ENCODE measurements at places on chromosomes 1 and 21.

- no peaks in the 10 kb centered on the region for H3K36me3 ChIP-seq
- no peak overlapping the region for H3K27ac ChIP-seq
- H3K27me3 ChIP-seq: no peaks in the 10 kb centered on the region
- no peak overlapping the region for H3K4me3 ChIP-seq
- DNase-seq: no peak
- no peaks in the 10 kb centered on the region for H3K4me1 ChIP-seq
Observed at GRCh38 chr21:35942211-35943144, 117.8 kb downstream of the SETD4 start.

GRCh38 chr1:5497503-5497902 lies 494.7 kb downstream of the NPHP4 start:
- H3K36me3 ChIP-seq: no peaks in the 10 kb centered on the region
- H3K27me3 ChIP-seq: peaks cover 47% of the 10 kb centered on the region
- H3K27ac ChIP-seq: no peak overlapping the region

DNA sequence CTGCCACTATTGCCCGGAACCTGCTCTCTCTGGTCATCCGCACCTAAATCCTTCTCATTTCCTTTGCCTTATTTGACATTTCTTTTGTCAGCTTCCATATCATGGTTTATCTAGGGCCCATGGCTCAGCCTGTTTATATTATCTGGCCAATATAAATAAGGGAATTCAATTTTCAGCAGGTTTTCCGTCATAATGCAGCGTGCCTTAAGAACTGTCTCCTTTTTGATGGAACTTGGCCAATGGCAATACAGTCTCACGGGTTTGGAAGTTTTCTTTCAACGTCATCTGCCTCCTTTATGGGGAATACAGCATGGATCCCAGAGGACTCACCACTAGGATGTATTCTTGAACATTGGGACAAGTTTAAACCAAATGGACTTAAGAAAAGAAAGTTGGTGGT lies 77.8 kb upstream of the KIAA0040 start:
- H3K4me3 ChIP-seq: no peak overlapping the region
- H3K27me3 ChIP-seq: peaks cover 12% of the 10 kb centered on the region
- no peaks in the 10 kb centered on the region for H3K4me1 ChIP-seq
- H3K36me3 ChIP-seq: no peaks in the 10 kb centered on the region
- H3K27ac ChIP-seq: no peak overlapping the region

DNA sequence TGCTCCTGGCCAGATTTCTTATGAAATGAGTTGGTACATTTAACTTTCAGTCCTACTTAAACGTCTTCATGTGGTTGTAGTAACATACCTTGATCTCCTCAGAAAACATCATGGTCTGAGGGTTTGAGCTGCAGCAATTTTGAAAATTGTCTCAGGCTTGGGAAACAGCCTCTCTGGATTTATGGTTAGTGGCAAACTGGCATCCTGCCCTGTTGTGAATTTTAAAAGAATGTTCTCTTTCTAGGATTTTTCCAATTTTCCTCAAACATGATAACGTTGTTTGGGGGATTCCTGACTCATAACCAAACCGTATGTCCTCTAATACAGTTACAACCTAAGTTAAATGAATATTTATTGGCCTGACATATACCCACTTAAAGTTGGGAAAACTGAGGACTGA lies 624.4 kb downstream of the LMO4 start:
- no peaks in the 10 kb centered on the region for H3K36me3 ChIP-seq
- peaks cover 52% of the 10 kb centered on the region for H3K27me3 ChIP-seq
- H3K27ac ChIP-seq: no peak overlapping the region
- H3K4me3 ChIP-seq: no peak overlapping the region

GRCh38 chr1:29275435-29275834 lies 39.1 kb downstream of the PTPRU start:
- H3K36me3 ChIP-seq: peaks cover 2% of the 10 kb centered on the region
- H3K27me3 ChIP-seq: peaks cover 65% of the 10 kb centered on the region
- no peak overlapping the region for H3K4me3 ChIP-seq
- no peak overlapping the region for H3K27ac ChIP-seq
- no peak for DNase-seq

- H3K27ac ChIP-seq: peak overlapping the region; percentile 11
- H3K36me3 ChIP-seq: peaks cover 40% of the 10 kb centered on the region
- DNase-seq: no peak
- H3K4me3 ChIP-seq: no peak overlapping the region
- peaks cover 5% of the 10 kb centered on the region for H3K4me1 ChIP-seq
Observed at GRCh38 chr1:35844826-35845225, 37.0 kb downstream of the AGO4 start.

GRCh38 chr1:231093156-231093922 lies 53.3 kb upstream of the FAM89A start:
- no peak overlapping the region for H3K4me3 ChIP-seq
- H3K36me3 ChIP-seq: no peaks in the 10 kb centered on the region
- H3K4me1 ChIP-seq: no peaks in the 10 kb centered on the region
- no peak overlapping the region for H3K27ac ChIP-seq
- peaks cover 57% of the 10 kb centered on the region for H3K27me3 ChIP-seq
- no peak for DNase-seq

- no peaks in the 10 kb centered on the region for H3K36me3 ChIP-seq
- peaks cover 17% of the 10 kb centered on the region for H3K4me1 ChIP-seq
- H3K4me3 ChIP-seq: no peak overlapping the region
- no peaks in the 10 kb centered on the region for H3K27me3 ChIP-seq
- no peak overlapping the region for H3K27ac ChIP-seq
Observed at GRCh38 chr1:206082831-206083695, 30.1 kb downstream of the RHEX start.

DNA sequence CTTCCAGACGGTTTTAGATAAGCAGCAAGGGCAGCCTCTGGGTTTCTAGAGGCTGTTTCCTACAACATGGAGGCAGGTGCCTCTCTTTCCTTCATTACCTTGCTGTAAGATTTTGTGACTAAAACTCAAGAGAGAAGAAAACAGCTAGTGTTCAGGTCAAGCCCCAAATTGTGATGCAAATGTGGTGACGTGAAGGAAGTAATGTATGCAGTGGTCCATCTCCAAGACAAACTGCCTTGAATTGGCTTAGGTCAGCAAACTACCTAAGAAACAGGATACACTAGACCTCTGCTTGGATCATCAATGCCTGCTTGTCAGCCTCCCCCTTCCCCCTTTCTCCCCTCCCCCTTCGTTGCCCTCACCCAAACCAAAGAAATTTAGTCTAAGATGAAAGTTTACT lies 28.9 kb upstream of the RIPK4 start:
- no peak for DNase-seq
- peaks cover 35% of the 10 kb centered on the region for H3K27me3 ChIP-seq
- H3K36me3 ChIP-seq: peaks cover 15% of the 10 kb centered on the region
- no peak overlapping the region for H3K4me3 ChIP-seq

- H3K27me3 ChIP-seq: no peaks in the 10 kb centered on the region
- no peak for DNase-seq
- H3K36me3 ChIP-seq: peaks cover 12% of the 10 kb centered on the region
- H3K4me3 ChIP-seq: peak overlapping the region; percentile 72
- H3K4me1 ChIP-seq: peaks cover 88% of the 10 kb centered on the region
- peak overlapping the region; percentile 88 for H3K27ac ChIP-seq
Observed at GRCh38 chr1:101310506-101310905, 73.7 kb downstream of the S1PR1 start.

DNA sequence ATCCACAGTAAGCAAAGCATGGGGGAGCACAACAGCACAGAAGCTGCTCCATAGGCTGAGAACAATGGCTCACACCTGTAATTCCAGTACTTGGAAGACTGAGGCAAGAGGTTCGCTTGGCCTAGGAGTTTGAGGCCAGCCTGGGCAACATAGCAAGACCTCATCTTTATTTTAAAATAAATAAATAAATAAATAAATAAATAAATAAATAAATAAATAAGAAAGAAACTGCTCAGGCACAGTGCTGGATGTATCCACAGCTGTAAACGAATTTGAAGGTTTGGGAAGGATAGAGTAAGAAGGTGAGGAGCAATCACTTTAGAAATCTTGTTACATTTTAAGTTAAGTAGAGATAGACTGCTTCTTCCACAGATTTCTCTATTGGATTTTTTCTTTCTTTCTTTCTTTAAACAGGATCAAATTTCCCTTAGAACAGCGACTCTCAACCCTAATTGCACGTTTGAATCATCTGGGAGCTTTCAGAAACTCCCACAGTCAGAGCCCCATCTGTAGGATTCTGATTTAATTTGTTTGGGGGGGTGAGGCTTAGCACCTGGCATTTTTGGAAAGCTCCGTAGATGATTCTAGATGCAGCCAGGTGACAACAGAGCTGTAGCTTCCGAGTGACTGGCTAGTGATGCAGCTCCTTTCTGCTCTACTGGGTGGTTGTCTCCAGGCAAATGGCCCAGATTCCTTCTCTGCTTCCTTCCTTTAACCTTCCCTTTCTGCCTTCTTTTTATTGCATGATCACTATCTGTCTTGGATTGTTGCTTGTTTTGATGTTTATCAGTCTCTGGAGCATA lies 53.5 kb downstream of the S1PR1 start:
- H3K4me1 ChIP-seq: peaks cover 57% of the 10 kb centered on the region
- peak overlapping the region; percentile 10 for H3K4me3 ChIP-seq
- peak overlapping the region; percentile 68 for H3K27ac ChIP-seq
- H3K36me3 ChIP-seq: peaks cover 7% of the 10 kb centered on the region

GRCh38 chr1:162635418-162635817 lies 3.2 kb downstream of the DDR2 start:
- no peak overlapping the region for H3K27ac ChIP-seq
- H3K27me3 ChIP-seq: peaks cover 7% of the 10 kb centered on the region
- DNase-seq: no peak
- H3K36me3 ChIP-seq: peaks cover 1% of the 10 kb centered on the region
- no peak overlapping the region for H3K4me3 ChIP-seq

- peak overlapping the region; percentile 70 for H3K4me3 ChIP-seq
- no peaks in the 10 kb centered on the region for H3K27me3 ChIP-seq
- peaks cover 39% of the 10 kb centered on the region for H3K36me3 ChIP-seq
- H3K27ac ChIP-seq: peak overlapping the region; percentile 88
- peaks cover 78% of the 10 kb centered on the region for H3K4me1 ChIP-seq
Observed at GRCh38 chr1:198687429-198687828, 48.6 kb downstream of the PTPRC start.

GRCh38 chr1:153526132-153526543 lies 9.7 kb downstream of the S100A6 start:
- no peak overlapping the region for H3K4me3 ChIP-seq

GRCh38 chr1:161803181-161803580 lies 37.1 kb downstream of the ATF6 start:
- no peak overlapping the region for H3K4me3 ChIP-seq
- no peak for DNase-seq
- H3K36me3 ChIP-seq: peaks cover 26% of the 10 kb centered on the region
- peaks cover 17% of the 10 kb centered on the region for H3K4me1 ChIP-seq
- no peaks in the 10 kb centered on the region for H3K27me3 ChIP-seq
- H3K27ac ChIP-seq: no peak overlapping the region

DNA sequence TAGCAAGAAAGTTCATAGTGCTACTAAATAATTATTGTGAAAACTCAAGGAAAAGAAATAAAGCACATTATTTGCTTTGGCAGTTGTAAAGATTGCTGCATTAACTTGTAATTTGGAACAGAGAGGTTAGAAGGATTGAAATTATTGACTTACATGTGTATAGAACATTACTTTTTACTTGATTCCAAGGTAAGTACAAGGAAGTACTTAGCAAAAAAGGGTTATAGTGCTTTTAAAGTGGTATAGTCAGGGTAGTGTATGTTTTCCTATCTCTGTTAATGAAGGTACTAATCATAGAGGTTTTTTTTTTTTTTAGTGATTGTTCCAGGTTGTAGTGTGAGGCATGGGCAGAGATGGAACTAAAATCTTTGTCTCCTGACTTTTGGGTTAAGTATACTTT lies 29.4 kb downstream of the MAN1A2 start:
- no peaks in the 10 kb centered on the region for H3K36me3 ChIP-seq
- H3K27me3 ChIP-seq: no peaks in the 10 kb centered on the region
- H3K27ac ChIP-seq: no peak overlapping the region
- no peak overlapping the region for H3K4me3 ChIP-seq

DNA sequence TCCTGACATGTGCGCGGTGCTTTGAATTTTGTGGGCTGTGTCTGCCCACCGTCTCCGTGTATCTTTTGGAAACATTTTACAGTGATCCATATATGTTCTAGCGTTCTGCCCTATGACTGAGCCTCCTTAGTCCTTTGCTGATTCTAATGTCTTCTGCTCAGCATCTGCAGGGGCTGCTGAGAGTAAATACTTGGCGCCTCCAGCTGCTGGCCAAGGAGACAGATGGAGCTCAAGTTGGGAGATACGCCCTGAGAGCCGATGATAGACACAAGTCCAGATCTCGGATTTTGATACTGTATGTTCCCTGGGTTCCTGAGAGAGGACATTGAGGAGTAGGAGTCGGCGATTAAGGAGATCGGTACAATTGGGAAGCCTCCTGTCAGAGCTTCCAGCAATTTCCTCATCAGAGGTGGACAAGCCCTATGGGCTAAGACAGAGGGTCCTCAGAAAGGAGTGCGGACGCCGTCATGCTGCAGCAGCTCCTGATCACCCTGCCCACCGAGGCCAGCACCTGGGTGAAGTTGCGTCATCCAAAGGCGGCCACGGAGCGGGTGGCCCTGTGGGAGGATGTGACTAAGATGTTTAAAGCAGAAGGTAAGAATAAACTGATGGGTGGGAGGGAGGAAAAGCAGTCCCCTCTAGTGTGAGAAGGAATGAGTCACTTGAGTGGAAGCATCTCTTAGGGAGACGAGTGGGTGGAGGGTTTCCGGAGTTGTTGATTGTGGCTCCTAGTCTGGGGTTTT lies 390 bp downstream of the ZFP69B start:
- H3K27me3 ChIP-seq: no peaks in the 10 kb centered on the region
- H3K4me3 ChIP-seq: peak overlapping the region; percentile 87
- peaks cover 23% of the 10 kb centered on the region for H3K4me1 ChIP-seq
- peak; percentile 55 for DNase-seq
- H3K36me3 ChIP-seq: peaks cover 7% of the 10 kb centered on the region

DNA sequence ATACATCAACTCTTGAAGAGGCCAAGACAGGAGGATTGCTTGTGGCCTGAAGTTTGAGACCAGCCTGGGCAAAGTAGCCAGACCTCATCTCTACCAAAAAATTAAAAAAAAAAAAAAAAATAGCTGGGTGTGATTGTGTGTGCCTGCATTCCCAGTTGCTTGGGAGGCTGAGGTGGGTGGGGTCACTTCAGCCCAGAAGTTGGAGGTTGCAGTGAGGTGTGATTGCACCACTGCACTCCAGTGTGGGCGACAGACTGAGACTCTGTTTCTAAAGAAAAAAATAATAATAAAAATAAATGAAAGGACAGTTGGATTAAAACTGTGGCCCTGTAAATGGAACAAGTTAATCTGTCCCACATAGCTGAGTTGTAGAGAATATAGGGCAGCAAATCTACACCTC lies 18.9 kb upstream of the ZNF496 start:
- DNase-seq: no peak
- H3K27ac ChIP-seq: no peak overlapping the region
- no peaks in the 10 kb centered on the region for H3K36me3 ChIP-seq
- peaks cover 40% of the 10 kb centered on the region for H3K27me3 ChIP-seq
- peaks cover 5% of the 10 kb centered on the region for H3K4me1 ChIP-seq

DNA sequence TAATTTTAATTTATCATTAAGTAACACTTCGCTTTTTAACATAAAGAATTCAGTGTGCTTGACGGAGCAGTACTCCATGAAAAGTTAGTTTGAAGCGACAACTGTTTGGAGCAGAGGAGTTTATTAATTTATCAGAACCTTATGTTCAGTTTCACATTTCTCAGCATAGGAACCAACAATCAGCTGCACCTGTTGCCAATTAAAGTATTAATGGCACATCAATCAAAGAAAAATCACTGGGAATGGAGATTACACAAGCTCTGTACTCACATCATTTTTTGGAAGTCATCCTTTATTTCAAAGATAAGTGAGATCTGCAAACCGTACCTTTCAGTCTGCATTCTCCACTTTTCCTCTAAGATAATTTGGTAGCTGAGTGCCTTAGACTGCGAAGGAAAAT lies 344.6 kb downstream of the LMO4 start:
- H3K36me3 ChIP-seq: no peaks in the 10 kb centered on the region
- no peak overlapping the region for H3K4me3 ChIP-seq
- H3K4me1 ChIP-seq: no peaks in the 10 kb centered on the region
- H3K27me3 ChIP-seq: no peaks in the 10 kb centered on the region

GRCh38 chr1:56324504-56324903 lies 254.9 kb downstream of the PLPP3 start:
- no peaks in the 10 kb centered on the region for H3K4me1 ChIP-seq
- no peak overlapping the region for H3K4me3 ChIP-seq
- H3K36me3 ChIP-seq: no peaks in the 10 kb centered on the region
- DNase-seq: no peak
- H3K27me3 ChIP-seq: no peaks in the 10 kb centered on the region
- H3K27ac ChIP-seq: no peak overlapping the region

Data from central memory CD8-positive, alpha-beta T cell (primary cell).